GM12878 (cell line): ENCODE measurements at places on chromosomes 13 and 19.

- no peak for DNase-seq
These were observed 256.3 kb upstream of the RFC3 start for GRCh38 chr13:33561627-33562026.

DNA sequence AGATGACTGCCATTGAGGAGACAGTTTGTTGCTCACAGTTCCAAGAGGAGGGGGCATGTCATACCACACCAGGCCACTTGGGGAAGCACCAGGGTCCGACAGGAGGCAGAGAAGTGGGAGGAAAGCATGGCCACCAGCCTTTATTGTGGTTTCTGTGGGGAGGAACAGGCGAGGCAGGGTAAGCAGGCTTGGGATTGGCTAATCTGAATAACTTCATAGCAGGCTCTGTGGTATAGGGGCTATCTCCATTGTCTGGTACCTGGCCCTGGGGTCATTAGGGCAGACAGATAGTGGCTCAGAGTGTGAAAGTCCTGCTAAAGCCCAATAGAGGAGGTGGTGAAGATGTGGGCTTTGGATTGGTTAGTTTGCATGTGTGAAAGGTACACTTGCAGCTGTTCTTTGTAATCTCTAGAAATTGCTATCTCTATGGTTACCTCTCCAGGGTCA, 35.5 kb downstream of the CBY2 start:
- DNase-seq = no peak

- no peak for DNase-seq
These were observed 2.2 kb downstream of the TNNT1 start for GRCh38 chr19:55146705-55147273.

- DNase-seq = no peak
These were observed 215.7 kb downstream of the TEX29 start for GRCh38 chr13:111536075-111536642.

GRCh38 chr19:40413291-40413845, at the start of gene PRX:
TSS of gene PRX (minus strand) at chr19:40413378. CDS start at chr19:40407932, 5,446 bp downstream.
- no peak for DNase-seq

GRCh38 chr19:56015756-56016155, 29.2 kb downstream of the NLRP5 start:
- DNase-seq = no peak

GRCh38 chr19:4064149-4064495, 2.6 kb downstream of the ZBTB7A start:
- no peak for DNase-seq

DNA sequence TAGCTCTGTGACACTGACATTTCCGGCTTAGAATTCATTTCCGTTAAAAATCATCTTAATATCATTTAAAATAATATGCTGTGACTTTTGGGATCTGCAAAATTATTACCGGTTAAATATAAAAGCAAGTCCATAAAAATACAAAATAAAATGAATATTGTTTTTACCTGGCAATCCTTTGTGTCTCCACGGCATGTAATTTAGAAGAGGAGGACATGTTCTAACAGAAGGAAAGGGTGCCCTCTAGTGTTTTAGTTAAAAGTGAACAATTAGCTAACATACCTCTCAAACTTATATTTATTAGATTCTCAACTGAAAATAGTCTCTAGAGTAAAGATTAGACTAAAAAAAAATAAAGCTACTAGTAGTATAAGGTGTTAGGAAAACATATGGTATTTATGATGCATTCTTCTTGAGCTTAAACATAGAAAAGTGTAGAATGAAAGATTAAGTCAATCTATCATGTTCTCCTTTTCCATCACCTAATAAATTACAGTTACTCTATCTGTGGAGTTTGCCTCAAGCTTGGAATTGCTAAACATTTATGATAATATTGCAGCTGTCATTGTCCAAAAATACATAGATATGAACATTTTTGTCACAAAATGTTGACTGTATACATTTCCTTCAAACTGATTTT, 676.7 kb upstream of the SPRY2 start:
- no peak for DNase-seq

DNA sequence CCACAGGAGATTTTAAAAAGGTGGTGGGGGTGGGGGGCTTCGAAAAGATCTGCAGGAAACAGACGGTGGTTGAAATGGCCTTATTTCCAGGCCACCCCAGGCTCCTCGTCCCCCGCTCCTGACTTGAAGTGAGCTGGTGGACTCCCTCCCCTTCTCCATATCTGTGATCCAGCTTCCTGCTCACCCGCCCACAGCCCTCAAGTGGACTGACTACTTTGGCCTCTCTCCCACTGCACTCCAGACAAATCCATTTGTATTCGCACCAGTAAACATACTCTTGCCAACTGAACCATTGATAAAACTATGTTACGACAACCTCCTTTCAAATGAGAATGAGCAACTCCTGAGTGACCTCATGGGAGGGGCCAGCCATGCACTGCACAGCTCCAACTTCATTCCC, 259.5 kb downstream of the COL4A1 start:
- DNase-seq = no peak

GRCh38 chr13:98180092-98180491, 3.0 kb upstream of the RNF113B start:
- DNase-seq = no peak

DNA sequence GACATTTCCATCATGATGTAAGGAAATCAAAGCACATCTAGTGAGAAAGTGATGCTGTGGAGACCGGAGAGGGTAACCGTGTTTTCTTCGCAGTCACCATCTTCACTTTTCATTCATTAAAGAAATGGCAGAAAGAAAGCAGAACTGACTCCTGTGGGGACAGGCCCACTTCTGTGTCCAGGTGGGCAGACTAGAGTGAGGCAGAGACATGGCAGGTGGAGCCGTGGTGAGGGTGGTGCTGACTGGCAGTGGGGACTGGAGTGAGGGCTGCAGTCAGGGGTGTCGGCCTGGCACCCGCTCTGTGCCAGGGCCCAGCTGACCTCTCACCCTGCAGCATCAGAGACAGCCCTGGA, 71.4 kb upstream of the MCF2L start:
- no peak for DNase-seq

DNA sequence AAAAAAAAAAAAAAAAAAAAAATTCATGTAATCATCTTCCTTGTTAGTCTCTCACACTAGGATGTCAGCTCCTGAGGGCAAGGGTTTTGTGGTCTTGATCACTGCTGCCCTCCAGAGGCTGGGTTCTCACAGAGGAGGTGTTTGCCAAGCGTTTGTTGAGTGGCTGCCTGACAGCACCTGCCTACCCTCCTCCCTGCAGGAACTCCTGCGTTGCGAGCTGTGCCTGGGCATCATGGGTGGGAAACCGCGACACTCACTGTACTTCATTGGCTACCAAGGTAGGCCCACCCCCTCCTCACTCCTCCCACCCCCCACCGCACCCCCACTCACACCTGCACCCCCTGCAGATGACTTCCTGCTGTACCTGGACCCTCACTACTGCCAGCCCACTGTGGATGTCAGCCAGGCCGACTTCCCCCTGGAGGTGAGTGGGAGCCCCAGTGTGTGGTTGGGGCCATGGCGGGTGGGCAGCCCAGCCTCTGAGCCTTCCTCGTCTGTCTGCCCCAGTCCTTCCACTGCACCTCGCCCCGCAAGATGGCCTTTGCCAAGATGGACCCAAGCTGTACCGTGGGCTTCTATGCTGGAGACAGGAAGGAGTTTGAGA, 8.1 kb downstream of the ATG4D start:
- DNase-seq = no peak

DNA sequence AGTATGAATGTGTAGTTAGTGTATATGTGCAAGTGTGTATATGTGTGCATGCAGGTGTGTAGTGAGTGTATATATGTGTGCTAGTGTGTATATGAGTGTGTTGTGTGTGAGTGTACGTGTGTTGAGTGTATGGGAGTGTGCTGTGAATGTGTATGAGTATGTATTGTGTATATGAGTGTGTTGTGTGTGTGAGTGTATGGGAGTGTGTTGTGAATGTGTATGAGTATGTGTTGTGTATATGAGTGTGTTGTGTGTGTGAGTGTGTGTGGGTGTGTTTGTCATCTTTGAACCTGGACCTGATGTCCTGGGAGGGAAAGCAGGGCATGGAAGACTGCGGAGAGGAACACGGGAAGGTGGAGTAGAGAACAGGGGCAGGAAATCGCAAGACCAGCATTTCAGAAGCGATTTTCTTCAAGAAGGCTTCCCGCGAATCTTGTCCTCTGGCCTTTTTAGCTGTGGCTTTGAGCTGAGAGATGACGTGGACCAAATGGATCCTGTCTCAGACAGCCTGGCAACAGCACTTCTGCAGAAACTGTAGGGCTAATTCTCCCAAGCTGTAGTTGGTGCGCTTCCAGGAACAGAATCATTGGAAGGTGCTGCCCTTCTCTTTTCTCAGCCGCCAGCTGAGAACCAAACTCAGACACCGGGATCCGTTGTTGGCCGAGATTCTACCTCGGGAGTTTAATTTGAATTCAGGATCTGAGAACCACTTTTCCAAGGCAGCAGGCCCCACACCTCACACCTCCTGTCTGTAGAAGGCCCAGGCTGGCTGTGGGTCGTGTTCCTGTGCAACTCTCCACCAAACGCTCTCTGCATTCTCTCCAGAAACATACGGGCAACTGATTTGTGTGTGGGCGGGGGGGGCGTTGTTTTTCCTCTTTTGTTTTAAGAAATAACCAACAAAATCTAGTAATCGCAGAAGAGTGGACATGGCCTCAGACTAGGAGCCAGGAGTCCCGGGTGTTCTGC, 94.7 kb upstream of the RAP2A start:
- DNase-seq = no peak

- no peak for DNase-seq
These were observed 6.9 kb upstream of the ATF5 start for GRCh38 chr19:49921871-49922795.
